ENCODE measurements at places on chromosomes 2 and 18.
A peak's percentile ranks its signal among the peaks of the same experiment; 100 is the strongest.

- no peak for DNase-seq
Measured at GRCh38 chr18:74861154-74861553, 263.5 kb downstream of the ZNF407 start.

DNA sequence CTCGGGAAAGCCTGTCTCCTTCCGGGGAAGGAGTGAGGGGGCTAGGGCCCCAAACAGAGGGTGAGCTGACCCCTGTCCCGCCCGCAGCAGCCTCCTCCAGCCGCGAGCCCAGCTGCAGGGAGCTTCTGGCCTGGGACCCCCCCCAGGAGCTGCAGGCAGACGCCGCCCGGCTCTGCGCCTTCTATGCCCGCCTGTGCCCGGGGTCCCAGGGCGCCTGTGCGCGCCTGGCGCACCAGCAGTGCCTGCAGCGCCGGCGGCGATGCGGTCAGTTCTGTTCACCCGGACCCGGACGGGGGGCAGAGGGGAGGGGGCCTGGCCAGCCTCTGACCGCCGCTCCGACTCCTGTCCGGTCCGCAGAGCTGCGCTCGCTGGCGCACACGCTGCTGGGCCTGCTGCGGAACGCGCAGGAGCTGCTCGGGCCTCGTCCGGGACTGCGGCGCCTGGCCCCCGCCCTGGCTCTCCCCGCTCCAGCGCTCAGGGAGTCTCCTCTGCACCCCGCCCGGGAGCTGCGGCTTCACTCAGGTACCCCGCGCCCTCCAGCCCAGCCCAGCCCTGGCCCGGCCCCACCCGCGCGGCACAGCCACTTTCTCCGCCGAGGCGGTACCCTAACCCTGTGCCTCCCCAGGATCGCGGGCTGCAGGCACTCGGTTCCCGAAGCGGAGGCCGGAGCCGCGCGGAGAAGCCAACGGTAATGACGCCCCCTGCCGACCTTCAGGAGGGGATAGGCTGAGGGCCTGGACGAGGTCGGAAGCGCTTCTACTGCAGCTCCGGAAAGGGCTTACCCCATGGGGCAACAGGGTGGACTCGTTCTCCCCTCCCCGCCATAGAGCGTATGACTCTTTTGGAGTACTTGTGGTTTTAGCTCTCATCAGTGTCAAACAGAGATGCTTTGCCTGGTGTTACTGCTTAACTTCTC is 2.0 kb upstream of the CHRND start:
- DNase-seq: peak; percentile 28

DNA sequence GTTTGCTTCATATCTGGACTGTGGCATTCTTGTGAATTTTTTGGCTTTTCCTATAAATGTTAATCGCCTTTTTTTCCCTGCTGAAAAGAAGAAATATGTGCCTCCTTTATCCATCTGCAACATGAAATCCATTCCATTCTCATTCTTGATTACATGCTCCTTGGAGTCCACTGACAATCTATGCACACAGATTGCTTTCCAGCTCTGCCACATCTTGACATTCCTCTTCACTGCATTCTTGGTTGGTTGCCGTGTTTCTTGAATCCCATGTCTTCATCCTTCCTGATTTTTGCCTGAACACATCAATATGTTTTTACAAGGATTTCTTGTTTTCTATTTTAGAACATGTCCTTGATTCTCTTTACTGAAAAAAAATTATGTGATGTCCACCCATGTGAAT is 26.7 kb upstream of the BIRC6 start:
- DNase-seq: no peak

GRCh38 chr2:237256887-237257286 is 157.1 kb downstream of the COL6A3 start:
- no peak for DNase-seq

GRCh38 chr2:127661949-127662510 is 13.3 kb downstream of the LIMS2 start:
- DNase-seq: no peak

DNA sequence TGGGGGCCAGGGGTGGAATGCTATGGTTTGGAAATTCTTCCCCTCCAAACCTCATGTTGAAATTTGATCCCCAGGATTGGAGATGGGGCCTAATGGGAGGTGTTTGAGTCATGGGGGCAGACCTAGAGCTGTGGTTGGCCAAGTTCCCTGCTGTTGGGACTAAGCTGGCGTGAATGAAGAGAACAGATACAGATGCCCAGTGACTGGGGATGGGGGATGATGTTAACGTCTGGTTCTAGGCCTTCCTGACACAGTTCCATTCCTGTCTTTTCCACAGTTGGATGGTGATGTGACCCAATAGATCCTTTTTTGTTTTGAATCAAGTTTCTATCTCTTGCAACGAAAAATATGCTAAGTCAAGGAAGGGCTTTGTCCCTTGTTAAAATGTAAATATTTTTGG is 23.7 kb downstream of the KLHL23 start:
- DNase-seq: no peak

GRCh38 chr2:135685361-135685760 is 56.3 kb upstream of the UBXN4 start:
- no peak for DNase-seq

DNA sequence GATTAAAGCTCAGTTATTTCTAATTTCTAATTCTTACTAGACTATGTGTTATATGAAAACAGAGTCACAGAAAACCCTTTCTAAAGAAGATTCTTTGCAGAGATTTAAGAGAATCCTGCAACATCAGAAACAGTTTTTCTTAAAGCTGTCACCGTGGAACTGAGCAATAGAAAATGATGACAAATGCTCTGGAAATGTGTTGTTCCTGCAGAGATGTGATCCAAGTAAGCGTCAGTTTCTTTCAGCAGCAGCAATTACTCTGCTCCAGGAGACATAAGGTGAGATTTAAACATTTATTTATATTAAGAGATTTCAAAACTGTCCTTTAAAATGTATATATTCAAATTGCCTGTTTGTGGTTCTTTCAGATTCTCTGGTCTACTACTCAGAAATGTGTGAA is 350.5 kb upstream of the NETO1 start:
- no peak for DNase-seq

- peak; percentile 23 for DNase-seq
Measured at GRCh38 chr18:58785171-58785805, 79.4 kb upstream of the ZNF532 start.

All from SW 1271 (cell line).